ENCODE measurements at places on chromosomes 6 and 20.

GRCh38 chr20:39338469-39339376 lies 376.6 kb downstream of the DHX35 start:
- no peak for DNase-seq

DNA sequence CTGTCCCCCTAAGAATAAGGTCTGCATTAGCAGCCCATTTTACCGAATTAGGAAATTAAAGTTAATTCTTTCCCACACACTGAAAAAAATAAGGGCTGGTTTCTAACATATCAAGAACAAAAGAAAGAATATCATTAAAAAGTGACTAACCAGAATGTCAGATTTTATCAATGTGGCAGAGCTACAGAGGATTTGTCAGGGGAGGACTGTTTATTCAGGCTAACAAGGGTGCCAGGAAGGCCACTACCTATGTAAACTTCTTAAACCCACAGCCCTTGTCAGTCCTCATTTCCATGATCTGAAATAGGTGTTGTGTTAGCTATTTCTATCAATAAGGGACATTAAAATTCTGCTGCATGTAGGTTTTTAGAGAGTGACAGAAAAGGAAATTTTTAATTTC lies 76.4 kb downstream of the BACH2 start:
- no peak for DNase-seq

- DNase-seq = no peak
Observed at GRCh38 chr6:25623879-25624278, 28.1 kb upstream of the SCGN start.

GRCh38 chr6:82397962-82398692 lies 34.5 kb downstream of the TPBG start:
- no peak for DNase-seq

DNA sequence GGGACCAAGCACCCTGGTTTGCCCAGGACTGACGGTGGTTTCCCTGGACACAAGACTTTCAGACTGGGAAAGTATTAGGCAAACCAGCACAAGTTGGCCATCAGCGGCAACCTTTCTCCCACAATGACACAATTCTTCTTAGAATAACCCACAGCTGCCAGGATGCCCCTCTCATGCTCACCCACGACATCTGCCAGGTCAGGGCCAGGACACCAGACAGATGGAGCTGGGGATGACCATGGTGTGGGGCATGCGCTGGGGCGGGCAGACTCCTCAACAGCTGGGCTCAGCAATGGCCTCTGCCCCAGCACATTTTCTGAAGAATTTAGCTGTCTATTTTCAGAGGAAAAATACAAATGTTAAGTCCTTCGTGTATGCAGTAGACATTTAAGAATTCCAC lies 226.4 kb downstream of the FNDC1 start:
- DNase-seq = no peak

DNA sequence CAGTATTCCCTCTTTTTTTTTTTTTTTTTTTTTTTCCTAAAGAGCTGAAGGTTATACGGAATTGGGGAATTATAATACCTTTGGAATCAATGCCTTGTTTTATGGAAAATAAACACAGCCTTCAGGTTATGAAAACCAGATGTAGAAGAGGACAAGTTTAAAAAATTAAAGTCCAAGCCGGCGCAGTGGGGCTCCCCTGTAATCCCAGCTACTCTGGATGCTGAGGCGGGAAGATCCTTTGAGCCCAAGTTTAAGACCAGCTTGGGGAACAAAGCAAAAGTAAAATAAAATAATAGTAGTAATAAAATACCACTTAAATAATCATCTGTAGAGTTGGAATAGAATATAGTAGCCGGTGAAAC lies 57.3 kb downstream of the TRIM38 start:
- DNase-seq = no peak

GRCh38 chr20:44457016-44457415 lies 18.7 kb upstream of the TTPAL start:
- DNase-seq = no peak

- no peak for DNase-seq
Observed at GRCh38 chr6:34362909-34363680, 29.4 kb downstream of the NUDT3 start.

- DNase-seq = no peak
Observed at GRCh38 chr6:109690373-109690736, 647 bp downstream of the AK9 start.

- DNase-seq = no peak
Observed at GRCh38 chr6:14889188-14889587, 356.7 kb upstream of the JARID2 start.

- DNase-seq = no peak
Observed at GRCh38 chr20:48460681-48461080, 367.1 kb downstream of the PREX1 start.

Measured in AG09309 (cell line).